Activated CD8-positive, alpha-beta memory T cell treated with anti-CD3 and anti-CD28 coated beads for 4 hours (primary cell): ENCODE measurements at places on chromosomes 1 and 21.

DNA sequence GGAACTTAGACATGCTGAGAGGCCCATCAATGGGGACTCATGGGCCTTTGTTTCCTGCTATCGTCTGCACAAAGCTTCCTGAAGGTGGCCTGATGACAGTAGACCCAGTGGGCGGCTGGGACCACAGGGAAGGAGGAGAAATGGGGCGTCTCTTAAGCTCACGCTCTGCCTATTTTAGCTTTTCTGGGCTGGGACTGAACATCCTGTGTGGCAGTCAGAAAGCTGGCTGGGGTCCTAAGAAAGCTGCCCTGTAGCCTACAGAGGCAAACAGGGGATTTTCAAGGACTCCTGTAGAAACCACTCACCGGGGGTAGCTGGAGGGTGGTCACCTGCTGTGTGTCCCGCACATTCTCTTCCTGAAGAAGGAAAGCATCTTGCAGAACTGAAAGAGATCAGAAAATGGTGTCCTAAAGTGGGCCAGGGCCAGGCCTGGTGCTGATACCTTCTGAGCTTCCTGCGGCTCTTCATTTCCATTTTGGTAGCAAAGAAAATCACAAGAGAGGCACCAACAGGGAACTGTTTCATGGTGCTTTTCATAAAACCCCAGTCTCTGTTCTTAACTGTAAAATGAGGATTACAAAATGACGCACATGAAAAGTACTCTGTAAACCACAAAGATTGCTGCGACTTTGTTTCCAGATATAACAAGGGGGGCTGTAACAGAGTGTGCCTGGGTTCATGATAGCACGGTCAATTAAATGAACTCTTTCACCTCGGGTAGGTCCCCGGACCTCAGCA lies 8.6 kb downstream of the ZNF496 start:
- DNase-seq, result no peak

- no peak for DNase-seq
These were observed 9.3 kb downstream of the PADI3 start for GRCh38 chr1:17258116-17258757.

DNA sequence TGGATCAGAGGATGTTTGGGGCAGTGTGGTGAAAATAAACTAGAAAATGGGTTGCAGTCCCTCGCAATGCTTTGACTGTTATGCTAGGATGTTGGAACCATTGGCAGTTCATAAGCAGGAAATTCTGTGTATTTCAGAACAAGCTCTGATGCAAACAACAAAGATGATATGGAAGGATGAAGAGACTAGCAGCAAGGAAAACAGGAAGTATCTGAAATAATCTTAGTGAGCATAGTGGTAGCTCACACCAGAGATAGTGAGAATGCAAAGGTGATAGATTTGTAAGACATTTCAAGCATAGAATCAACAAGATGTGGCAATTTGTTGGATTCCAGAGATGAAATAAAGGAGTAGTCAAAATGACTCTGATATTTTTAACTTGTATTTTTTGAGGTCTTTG lies 11.1 kb upstream of the RCC1 start:
- DNase-seq, result no peak

DNA sequence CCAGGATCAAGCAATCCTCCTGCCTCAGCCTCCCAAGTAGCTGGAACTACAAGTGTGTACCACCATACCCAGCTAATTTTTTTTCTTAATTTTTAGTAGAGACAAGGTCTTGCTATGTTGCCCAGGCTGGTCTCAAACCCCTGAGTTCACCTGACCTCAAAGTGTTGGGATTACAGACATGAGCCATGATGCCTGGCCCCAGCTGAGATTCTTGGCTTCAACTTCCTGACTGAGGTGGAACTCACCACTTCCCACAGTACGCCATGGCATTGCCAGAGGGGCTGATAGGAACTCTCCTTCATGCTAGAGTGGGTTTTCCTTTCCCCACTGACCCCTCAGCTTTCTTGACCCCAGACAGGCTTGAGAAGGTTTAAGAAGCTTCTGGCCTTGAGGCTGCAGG lies 251.0 kb upstream of the CSF3R start:
- DNase-seq, result no peak

DNA sequence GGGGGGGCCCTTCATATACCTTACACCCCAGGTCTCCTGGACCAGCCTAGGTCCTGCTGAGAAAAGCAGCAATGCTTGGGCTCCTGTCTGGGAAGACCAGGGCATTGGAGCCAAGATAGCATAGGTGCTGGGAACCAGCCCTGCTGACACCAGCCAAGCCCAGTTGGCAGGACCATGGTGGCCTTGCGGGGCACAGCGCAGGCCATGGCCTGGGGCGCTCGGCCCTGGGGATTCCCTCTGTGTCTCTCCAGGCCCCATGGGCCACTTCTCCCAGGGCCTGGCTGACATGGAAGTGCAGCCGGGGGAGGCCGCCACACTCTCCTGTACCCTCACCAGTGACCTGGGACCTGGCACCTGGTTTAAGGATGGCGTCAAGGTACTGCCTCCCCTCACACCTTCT lies 23.3 kb downstream of the IGFN1 start:
- no peak for DNase-seq

GRCh38 chr1:182766881-182767645 lies 22.5 kb upstream of the NPL start:
- DNase-seq, result no peak

DNA sequence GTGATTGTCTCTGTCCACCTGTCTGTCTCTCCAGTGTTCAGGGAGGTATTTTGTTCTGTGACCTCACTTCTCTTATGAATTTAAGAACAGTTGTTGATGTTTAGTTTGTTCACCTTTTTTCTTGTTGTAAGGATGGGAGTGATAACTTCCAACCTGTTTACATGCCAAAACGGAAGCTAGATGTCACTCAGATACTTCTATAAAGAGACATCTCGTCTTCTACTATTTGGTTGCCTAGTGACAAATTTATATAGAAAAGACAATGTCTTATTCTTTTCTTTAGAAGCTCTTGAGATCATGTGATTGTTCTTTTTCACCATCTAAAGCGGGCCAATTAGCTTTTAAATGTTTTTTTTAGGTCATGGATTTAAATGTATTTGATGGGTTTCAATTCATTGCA lies 33.8 kb downstream of the PRSS38 start:
- DNase-seq, result no peak

DNA sequence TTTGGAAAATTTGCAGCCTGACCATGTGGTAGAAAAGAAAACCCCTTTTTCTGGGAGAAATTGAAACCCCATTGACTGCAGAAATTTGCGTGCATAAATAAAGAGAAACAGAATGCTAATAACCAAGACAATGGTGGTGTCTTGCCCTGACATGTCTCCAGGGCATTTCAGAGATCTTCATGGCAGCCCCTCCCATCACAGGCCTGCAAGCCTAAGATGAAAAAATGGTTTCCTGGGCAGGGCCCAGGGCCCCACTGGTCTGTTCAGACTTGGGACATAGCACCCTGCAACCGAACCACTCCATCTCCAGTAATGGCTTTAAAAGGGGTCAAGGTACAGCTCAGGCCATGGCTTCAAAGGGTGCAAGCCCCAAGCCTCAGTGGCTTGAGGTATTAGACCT lies 71.6 kb upstream of the SGIP1 start:
- no peak for DNase-seq

DNA sequence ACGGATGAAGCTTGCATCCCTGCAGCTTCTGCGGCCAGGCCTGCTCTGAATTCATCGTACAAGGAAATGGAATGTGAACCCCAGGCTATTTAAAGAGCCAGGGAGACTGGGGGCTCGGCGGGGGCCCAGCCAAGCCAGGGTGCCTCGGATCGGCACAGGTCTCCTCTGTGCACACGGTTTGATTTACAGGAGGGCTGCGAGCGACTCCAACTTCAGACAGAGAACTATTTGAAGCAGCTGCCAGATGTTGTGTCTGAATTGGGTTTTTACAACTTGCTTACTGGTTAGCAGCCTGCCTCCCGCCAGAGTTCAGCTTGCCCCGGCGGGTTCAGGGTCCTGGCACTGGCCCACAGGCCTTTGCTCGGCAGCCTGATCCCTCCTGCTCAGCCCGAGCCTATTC lies 83.2 kb downstream of the SPSB1 start:
- no peak for DNase-seq

- DNase-seq, result no peak
These were observed 5.4 kb upstream of the SLC45A1 start for GRCh38 chr1:8312235-8313218.

GRCh38 chr1:54542120-54542961 lies 5.7 kb upstream of the ACOT11 start:
- DNase-seq, result no peak

- no peak for DNase-seq
These were observed 36.2 kb downstream of the CASQ2 start for GRCh38 chr1:115732316-115732715.

DNA sequence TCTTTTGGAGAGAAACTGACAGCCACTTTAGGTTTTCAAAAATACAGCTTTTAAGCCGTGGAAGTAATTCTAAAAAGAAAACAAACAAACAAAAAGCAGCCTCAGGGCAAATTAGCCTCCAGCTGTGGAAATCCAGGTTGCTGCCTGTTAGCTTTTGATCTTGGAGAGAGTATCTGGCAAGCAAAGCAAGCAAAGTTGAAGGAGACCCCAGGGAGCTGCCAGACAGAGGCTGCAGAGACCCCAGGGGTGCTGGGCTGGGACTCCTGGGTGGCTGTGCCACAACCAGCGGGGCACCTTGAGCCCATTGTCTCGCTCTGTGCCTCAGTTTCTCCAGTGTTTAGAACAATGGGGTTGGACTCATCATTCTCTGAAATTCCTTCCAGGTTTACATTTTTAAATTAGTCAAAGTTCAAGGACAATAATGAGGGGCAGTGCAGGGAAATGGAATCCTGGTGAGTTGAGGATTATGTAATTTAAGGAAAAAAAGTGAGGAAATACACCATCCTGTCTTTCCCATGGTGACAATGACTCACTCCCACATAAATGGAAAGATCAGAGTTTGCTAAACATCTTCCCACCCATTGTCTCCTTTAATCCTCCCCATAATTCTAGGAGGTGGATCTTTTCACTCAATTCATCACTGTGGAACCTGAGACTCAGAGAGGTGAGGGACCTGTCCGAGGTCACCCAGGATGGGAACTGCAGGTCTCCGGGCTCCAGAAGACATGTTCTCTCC lies 480.5 kb downstream of the MATN1 start:
- no peak for DNase-seq

GRCh38 chr1:69312055-69312732 lies 255.5 kb upstream of the LRRC7 start:
- DNase-seq, result no peak

DNA sequence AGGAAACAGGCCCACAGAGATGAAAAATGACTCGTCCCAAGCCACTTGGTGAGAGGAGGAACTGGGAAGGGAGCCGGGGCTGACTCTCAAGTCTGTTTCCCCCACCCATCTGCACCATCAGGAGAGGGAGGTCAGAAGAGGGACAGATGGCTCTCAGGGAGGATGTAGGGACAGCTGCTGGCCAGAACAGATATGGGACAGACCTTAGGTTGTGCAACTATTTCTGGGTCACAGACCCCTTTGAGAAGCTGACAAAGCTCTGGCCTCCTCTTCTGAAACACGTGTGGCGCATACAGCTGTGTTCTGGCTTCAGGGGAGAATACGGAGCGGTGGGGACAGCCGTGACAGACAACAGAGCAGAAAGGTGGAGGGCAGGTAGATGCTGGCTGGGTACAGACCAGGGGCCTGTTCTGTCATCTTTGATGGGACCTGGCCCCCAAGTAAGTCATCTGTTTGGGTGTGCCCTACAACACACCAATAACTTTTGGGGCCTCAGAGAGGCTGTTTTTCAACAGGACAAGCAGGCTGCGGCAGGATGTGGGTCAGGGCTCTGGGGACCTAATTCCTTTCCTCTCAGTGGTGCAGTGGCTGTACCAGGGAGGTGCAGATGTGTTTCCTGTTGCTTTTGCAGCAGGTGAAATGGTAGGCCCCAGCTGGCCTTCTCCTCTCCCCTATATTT lies 7.3 kb downstream of the SH3BGRL3 start:
- no peak for DNase-seq

- DNase-seq, result no peak
These were observed 879.9 kb downstream of the AMY1C start for GRCh38 chr1:104629589-104629988.

GRCh38 chr1:59057796-59058195 lies 239.1 kb upstream of the FGGY start:
- no peak for DNase-seq

DNA sequence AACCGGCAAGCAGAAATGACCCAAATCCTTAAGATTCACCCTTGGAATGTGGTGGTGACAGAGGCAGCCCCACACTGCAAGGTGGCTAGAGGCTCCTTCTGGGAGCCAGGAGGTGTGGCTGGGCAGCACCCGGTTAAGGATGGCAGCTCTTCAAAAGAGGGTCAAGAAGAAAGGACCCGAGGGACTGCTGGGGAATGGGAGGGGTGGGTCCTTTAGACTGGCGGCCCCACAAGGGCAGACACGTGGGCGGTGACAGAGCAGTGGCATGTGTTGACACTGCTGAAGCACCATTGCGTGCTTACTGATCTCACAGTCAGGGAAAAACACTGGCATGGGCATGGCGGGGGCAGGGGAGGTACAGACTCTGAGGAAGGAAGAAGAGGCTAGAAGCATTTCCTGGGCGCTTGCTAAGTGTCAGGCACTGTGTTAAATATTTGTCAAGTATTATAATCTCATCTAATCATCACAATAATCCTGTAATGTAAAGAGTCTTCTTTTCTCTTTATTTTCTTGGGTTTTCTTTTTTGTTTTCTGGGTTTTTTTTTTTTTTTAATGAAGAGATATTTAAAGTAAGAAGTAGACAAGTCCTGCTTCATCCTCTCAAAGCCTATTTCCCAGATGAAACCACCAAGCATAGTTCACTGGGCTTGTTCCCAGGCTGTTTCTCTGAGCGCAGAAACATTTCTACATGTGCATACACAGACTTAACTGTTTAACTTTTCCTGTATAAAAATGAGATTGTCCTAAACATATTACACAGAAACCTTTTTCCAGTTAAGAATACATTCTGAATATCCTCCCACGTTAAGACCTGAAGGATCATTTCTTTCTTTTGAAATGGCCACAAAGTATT lies 165.8 kb upstream of the EDN2 start:
- DNase-seq, result no peak

GRCh38 chr1:151988405-151988923 lies 5.2 kb downstream of the S100A10 start:
- no peak for DNase-seq

DNA sequence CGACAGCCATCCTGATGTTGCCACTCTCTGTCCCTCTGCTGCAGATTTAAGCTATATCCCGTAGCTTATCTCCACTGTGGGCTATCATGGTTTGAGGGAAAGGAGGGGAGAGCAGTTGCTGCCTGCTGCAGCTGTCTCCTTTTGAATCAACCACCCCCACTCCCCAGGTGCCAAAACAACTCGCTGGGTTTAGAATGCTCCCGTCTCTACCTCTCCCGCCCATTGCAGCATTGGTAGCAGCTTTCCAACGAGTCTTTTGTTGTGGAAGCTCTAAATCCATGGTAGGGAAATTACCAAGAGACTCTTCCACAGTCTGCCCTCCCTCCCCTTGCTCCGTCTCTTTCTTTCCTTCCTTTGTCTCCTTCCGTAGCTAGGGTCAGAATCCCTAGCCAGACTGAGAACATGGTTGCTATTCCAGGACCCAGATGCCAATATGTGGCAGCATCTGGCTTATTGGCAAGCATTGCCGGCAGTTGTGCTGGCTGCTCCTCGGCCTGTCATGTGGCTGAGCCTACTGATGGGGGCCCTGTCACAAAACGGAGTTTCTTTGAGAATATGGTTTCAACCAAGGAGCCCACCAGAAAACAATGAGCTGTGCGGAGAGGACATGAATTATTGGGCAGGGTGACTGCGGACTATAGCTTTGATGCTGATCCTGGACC lies 230.7 kb downstream of the RPS6KC1 start:
- DNase-seq, result no peak

GRCh38 chr1:68511254-68511653 lies 14.4 kb upstream of the DEPDC1 start:
- no peak for DNase-seq

GRCh38 chr21:42332557-42333317 lies 17.5 kb upstream of the TFF3 start:
- DNase-seq, result no peak

- DNase-seq, result no peak
These were observed 126.0 kb downstream of the NR5A2 start for GRCh38 chr1:200153277-200154055.
